MV-4-11 (cell line): ENCODE measurements at places on chromosomes 6 and 20.
A peak's percentile ranks its signal among the peaks of the same experiment; 100 is the strongest.

DNA sequence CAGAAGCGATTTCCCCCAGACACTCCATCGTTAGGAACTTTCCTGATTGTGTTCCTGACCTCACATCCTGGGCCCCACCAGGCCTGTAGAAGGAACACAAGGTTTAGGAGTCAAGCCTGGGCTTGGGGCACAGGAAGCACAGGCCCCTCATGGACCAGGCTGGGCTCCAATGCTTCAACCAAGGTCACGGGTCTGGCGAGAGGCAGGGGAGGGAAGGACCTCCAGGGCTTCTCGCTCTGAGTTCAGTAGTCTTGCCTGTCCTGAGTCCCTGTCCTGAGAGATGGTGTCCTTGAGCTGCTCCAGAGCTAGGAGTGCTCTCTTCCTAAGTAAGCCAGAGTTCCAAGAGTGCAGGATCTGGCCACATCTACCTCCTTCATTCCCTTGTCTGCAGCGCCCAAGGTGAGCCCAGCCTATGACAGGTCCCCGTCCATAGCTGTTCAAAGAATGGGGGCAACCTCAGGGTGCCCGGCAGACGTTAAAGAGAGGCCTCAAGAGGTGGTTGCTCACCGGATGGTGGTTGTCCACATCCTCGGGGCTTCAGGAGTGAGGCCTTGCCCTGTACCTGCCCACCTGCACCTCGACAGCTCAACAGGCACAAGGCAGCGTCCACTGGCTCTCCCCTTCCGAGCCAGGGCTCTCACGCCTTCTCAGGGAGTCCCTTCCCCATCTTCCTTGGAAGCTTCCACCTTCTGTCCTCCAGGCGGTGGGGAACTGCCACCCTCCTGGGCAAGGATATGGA lies 1.6 kb upstream of the TUBB1 start:
- no peak for DNase-seq

- no peak for DNase-seq
Measured at GRCh38 chr6:36364669-36365479, 22.6 kb downstream of the ETV7 start.

DNA sequence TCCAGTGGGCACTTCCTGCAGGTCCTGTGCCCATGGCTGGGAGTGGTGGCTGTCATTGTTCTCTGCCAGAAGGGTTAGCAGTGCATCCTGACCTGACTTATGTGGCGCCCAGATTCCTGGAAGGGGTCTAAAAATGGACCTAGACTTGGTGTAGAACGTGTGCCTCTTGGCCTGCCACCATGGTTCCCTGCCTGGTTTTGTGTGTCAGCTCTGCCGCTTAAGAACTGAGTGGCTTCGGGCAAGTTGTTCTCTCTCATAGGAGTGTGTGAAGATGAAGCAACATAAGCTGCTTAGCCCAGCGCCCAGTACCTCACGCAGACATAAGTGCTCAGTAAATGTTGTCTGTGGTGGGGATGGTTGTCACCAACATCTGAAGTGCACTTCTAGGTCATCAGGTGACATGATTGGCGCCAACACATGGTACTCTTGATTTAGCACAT lies 52.1 kb downstream of the PTPN1 start:
- DNase-seq, result no peak

- DNase-seq, result peak; percentile 1
Measured at GRCh38 chr20:6940048-6940447, 172.6 kb downstream of the BMP2 start.

DNA sequence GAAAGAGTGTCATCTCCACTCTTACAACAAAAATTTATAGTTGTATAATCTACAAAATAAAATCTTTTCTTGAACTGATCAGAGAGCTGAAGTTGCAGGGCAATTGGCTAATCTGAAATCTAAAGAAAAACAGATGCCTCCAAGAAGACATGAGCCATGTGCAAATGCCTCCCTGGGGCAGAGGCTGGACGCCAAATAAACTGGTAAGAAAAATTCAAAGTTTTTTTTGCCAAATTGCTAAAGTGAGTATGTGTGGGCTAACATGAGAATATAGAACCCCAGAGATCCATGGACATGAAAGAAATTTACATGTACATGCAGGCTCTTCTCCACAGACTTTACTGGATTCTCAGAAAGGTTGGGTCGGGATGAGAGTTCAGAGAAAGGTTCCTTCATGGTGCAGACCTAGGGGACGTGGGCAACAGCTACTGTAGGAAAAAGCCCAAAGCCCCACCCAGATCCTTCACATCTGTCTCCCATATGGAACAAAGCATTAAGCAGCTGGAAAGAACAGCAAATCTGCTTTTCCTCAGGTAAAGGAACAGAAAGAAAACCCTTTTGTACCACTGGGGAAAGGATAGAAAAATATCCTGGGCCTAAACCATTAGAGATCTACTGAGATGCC lies 90.5 kb upstream of the SIRPG start:
- DNase-seq, result no peak

DNA sequence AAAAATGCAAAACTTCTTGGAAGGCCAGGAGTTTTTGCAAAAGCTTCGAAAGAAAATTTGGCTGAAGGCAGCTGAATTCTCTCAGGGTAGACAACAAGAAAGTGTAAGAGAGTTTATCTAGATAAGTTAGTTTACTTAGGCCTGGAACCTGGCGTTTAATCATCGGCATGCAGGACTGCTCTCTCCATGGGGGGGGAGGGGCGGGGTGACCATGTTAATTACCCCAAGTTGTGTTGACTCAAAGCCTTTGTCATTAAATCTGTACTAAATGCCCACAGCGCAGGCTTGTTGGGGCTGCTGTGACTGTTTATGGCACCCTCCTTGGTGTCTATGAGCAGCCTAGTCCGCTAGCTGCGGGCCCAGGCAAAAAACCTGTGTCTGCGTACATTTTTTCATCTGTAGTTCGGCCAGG lies 20.1 kb upstream of the ZNF451 start:
- DNase-seq, result no peak

- DNase-seq, result no peak
Measured at GRCh38 chr6:12873691-12874090, 157.1 kb downstream of the PHACTR1 start.

- DNase-seq, result peak; percentile 58
Measured at GRCh38 chr6:50791900-50792508, 26.7 kb upstream of the TFAP2B start.

- no peak for DNase-seq
Measured at GRCh38 chr20:59667131-59667530, 62.8 kb downstream of the PHACTR3 start.

DNA sequence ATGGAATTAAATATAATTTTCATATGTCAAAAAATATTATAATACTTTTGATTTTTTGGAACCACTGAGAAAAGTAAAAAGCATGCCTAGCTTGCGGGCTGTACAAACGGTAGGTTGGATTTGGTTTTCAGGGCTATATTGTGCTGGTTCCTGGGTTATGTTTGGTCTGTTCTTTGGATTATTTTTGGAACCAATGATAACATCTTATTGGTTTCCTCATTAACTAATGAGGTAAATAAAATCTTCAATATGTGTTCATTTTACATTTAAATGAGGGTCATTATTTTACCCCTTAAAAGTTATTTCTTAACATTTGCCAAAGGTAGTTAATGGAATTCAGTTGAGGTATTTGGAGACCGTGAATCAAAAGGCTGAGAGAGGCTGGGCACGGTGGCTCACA lies 96.6 kb downstream of the IMPG1 start:
- no peak for DNase-seq

- no peak for DNase-seq
Measured at GRCh38 chr6:137116807-137117206, 56.6 kb downstream of the IL22RA2 start.

GRCh38 chr20:39661833-39662232 lies 699.7 kb downstream of the DHX35 start:
- peak; percentile 75 for DNase-seq

DNA sequence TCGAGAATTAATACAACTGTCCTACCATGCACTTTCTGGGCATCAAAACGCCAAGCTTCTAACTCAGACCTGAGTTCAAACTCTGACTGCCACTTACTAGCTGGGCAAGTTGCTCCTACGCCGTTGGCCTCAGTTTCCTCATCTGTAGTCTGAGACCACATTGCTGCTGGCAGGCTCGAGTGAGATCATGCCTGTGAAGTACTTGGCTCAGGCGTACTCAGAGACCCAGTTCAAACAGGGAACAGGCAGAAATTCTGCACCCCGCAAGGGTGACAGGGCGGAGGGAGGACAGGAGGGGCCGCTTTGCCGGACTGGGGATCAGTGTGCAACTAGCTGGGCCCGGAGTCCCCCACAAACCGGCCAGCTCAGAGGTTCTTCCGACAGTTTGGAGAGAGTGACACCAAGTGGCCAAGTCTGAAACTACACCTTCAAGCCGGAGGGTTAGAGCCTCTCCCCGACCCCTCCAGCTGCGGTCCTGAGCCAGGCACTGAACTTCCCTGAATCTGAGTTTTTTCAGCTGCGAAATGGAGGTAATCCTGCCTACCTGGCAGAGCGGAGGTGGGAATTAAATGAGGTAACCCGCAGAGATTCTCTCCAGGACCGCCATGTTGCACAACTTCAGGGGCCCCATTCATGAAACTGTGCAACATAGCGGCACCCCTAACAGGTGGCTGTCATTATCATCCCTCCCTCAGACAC lies 46.0 kb upstream of the PTPN1 start:
- peak; percentile 58 for DNase-seq

DNA sequence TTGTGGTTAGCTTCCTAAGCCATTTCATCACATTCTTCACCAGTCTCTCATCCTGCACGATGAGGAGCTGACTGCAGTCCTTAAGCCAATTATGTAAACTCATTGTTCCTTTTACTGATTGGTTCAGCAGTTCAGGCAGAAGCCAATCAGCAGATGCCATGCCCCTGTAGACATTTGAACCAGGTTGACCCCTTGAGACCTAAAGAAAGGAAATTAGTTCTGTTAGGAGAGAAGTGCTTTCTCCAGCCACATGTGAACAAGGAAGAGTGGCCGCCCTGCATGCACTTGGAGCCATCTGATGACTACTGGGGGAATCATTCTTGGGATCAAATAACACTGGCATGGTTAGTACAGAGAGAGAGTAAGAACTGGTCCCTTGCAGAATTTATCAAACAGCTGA lies 535.2 kb upstream of the ID4 start:
- DNase-seq, result no peak

- no peak for DNase-seq
Measured at GRCh38 chr6:75579951-75580350, 21.7 kb upstream of the SENP6 start.
